ENCODE measurements at places on chromosomes 2 and 18. TPM values are rescaled to one million over a fixed set of nuclear protein-coding genes. Genes with fewer than 3 reads are reported as not detected.
A peak's percentile ranks its signal among the peaks of the same experiment; 100 is the strongest.

- H3K4me3 ChIP-seq = no peak overlapping the region
- H3K4me1 ChIP-seq = no peaks in the 10 kb centered on the region
- H3K27me3 ChIP-seq = no peaks in the 10 kb centered on the region
- H3K36me3 ChIP-seq = no peaks in the 10 kb centered on the region
- H3K27ac ChIP-seq = no peak overlapping the region
Measured at GRCh38 chr2:233331536-233331935, 22.8 kb upstream of the DGKD start.

DNA sequence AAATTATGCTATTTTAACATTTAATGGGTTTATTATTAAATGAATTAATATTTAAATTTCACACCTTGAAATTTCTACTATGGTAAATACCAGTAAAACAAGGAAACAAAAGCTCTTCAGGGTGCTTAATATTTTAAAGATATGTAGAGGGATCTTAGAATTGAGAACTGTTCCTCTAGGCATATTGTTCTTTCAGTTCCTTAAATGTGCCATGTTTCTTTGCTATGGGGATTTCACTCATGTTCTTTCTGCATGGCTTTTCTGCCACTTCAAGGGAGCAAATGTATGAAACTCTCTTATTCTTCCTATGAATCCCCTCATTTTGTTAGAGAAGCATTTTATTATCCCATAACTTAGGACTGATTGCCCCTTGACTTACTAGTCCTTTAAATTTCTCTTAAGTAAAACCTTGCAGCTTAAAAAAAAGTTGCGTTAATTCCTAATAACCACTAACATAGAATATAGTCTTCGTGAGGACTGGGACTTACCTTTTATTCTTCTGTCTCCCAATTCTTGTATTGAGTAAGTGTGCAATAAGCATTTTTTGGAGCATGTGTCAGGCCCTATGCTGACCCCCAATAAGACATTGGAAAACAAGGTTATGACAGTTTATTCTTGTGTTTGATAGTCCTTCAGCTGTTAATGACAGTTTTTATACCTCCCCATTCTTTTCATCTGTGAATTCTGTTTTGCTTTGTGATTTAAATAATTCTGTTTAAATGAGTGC lies 95.7 kb downstream of the BIRC6 start:
- H3K36me3 ChIP-seq = peaks cover 20% of the 10 kb centered on the region
- no peak for DNase-seq
- H3K4me3 ChIP-seq = no peak overlapping the region

GRCh38 chr2:45675263-45675812 lies 23.9 kb downstream of the PRKCE start:
- no peaks in the 10 kb centered on the region for H3K27me3 ChIP-seq
- no peak for DNase-seq
- H3K36me3 ChIP-seq = no peaks in the 10 kb centered on the region
- H3K4me1 ChIP-seq = no peaks in the 10 kb centered on the region
- no peak overlapping the region for H3K27ac ChIP-seq

GRCh38 chr2:121489284-121489683 lies 41.4 kb upstream of the RNU4ATAC start:
- no peak overlapping the region for H3K27ac ChIP-seq
- no peaks in the 10 kb centered on the region for H3K27me3 ChIP-seq
- no peak for DNase-seq
- no peak overlapping the region for H3K4me3 ChIP-seq
- peaks cover 30% of the 10 kb centered on the region for H3K4me1 ChIP-seq
- peaks cover 3% of the 10 kb centered on the region for H3K36me3 ChIP-seq

DNA sequence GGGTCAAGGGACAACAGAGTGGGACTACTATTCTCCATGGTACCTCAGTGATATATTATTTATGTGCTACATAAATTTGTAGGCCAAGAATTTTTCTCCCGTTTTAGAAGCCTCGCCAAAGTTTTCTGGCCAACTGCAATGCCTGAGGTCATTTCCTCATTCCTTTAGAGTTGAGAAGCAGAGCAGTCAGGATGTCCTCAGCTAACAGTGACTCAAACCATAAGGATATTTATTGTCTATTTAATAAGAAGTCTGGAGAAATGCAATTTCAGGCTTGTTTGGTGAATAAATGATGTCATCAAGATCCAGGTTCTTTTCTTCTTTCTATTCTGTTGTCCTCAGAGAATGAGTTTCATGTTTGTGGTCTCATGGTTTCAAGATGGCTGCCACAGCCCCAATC lies 91.0 kb downstream of the ADCYAP1 start:
- no peaks in the 10 kb centered on the region for H3K36me3 ChIP-seq
- H3K27ac ChIP-seq = peak overlapping the region; percentile 82
- no peaks in the 10 kb centered on the region for H3K27me3 ChIP-seq
- H3K4me3 ChIP-seq = no peak overlapping the region
- peaks cover 30% of the 10 kb centered on the region for H3K4me1 ChIP-seq
- no peak for DNase-seq

DNA sequence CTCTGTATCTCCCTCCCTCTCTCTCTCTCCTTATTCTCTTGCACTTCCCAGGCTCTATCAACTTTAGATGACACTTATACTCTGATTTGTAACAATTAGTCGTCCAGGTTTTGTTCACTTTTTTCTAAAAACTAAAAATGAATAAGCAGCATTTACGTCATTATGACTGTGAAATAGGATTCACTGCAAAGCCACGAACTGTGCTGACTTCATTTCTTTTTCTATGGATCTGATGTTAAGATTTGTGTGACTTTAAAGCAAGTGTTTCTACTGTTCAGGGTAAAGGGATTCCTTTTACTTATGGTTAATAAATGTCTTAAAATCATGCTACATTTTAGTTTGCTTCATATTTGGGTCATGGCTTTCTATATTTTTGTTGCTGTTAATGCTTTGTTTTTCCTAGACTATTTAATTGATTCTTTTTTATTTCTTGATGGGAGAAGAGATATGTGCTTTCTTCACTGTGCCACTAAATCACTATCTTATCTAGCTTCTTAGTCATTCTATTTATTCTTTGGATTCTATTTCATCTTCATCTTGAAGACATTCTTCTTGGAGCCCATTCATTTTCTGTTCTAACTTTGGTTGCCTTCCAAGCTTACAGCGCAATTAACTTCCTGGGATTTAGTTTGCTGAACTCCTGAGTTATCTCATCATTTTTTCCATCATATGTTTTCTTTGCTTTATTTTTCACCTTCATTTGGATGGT lies 480.4 kb upstream of the TRIB2 start:
- H3K36me3 ChIP-seq = no peaks in the 10 kb centered on the region
- H3K27ac ChIP-seq = no peak overlapping the region
- H3K4me1 ChIP-seq = peaks cover 17% of the 10 kb centered on the region
- H3K27me3 ChIP-seq = no peaks in the 10 kb centered on the region
- DNase-seq = no peak
- H3K4me3 ChIP-seq = no peak overlapping the region

GRCh38 chr2:109510136-109511028 lies 103.4 kb downstream of the SEPTIN10 start:
- no peak for DNase-seq
- no peaks in the 10 kb centered on the region for H3K27me3 ChIP-seq
- H3K4me1 ChIP-seq = peaks cover 41% of the 10 kb centered on the region
- no peak overlapping the region for H3K4me3 ChIP-seq

DNA sequence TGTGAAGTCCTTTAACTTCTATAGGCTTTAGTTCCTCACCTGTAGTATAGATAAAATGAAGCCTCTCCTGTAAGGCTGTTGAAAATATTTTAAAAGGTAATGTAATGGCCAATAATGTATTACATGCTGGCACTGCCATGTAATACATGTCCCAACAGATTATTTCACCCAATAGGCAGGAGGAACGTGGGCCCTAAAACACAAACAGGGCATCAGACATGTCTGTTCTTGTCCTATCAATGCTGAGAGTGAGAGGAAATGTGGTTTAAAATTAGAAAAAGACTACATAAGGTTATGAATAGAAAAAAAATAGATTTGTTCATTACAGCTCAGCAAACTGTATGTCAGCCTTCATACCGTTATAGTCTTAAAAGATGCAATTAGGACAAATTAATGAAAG lies 492.7 kb upstream of the DDX18 start:
- H3K27me3 ChIP-seq = peaks cover 10% of the 10 kb centered on the region
- no peaks in the 10 kb centered on the region for H3K36me3 ChIP-seq
- DNase-seq = no peak

GRCh38 chr18:9854801-9855676 lies 30.7 kb upstream of the TXNDC2 start:
- no peak for DNase-seq
- H3K36me3 ChIP-seq = peaks cover 8% of the 10 kb centered on the region
- H3K27me3 ChIP-seq = no peaks in the 10 kb centered on the region
- peaks cover 25% of the 10 kb centered on the region for H3K4me1 ChIP-seq
- no peak overlapping the region for H3K4me3 ChIP-seq
- H3K27ac ChIP-seq = peak overlapping the region; percentile 62

DNA sequence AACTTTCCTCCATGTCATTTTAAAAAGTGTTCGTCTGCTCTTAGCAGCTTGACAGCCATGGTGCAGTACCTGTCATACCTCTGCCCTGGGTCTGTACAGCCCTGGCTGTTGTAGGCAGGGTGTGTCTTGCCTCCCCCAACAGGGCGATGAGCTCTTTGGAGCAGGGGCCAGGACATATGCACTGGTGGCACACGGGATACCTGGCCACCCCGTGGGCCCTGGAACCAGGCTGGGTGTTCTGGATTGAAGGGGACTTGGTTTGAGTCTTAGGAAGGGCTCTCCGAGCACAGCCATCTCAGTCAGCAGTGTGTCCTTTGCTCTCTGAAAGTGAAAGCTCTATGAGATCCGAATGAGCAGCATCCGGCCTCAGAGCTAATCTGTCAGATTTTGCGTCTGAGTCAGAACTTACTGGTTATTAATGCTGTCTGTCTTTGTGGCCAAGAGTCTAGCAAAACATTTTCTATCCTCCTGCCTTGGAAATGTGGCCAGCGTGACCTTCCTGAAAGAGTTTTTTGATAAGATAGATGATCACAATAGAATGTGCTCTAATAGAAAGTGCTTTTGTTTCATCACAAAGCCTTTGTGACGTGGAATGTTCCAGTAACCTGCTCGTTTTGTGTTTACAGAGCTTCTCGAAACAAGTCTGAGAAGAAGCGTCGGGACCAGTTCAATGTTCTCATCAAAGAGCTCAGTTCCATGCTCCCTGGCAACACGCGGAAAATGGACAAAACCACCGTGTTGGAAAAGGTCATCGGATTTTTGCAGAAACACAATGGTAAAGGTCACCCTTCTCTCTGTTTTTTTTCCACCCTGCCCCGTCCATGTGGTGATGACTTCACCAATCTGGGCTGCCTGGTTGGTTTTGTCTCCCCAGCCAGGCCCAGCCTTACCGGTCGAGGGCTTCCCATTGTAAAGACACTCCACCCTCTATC lies 77.3 kb upstream of the RPL31 start:
- H3K4me1 ChIP-seq = peaks cover 14% of the 10 kb centered on the region
- H3K27ac ChIP-seq = peak overlapping the region; percentile 54
- DNase-seq = no peak
- peaks cover 26% of the 10 kb centered on the region for H3K36me3 ChIP-seq
- H3K4me3 ChIP-seq = peak overlapping the region; percentile 15

GRCh38 chr2:88196490-88197087 lies 26.4 kb downstream of the THNSL2 start:
- H3K27ac ChIP-seq = no peak overlapping the region
- H3K36me3 ChIP-seq = no peaks in the 10 kb centered on the region
- H3K27me3 ChIP-seq = peaks cover 57% of the 10 kb centered on the region
- H3K4me3 ChIP-seq = no peak overlapping the region

DNA sequence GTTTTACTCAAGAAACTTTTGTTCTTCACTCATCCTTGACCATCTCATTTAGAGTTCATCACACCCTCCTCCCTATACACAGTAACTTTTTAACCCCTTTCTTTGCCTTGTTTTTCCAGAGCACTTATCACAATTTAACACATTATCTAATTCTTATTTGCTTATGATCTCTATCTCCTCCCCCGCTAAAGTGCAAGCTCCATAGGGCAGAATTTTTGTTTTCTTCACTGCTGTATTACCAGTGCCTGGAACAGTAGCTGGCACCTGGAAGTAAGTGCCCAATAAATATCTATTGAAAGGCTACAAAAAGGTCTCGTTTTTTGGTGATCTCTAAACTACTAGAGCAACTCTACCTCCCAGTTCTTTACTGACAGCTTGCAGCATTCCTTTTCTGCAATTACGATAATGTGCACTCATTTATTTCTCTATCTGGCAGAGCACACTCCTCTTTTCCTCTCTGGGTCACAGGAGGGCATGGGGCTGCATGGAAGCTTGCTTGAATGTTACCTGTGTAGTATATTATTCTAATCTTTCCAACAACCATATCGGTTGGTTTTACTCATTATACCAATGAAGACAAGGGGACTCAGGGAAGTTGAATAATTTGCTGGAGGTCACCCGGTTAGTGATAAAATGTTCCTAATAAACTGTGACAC lies 57.4 kb upstream of the CHST9 start:
- H3K27ac ChIP-seq = no peak overlapping the region
- no peak overlapping the region for H3K4me3 ChIP-seq

- peaks cover 5% of the 10 kb centered on the region for H3K4me1 ChIP-seq
- peaks cover 3% of the 10 kb centered on the region for H3K36me3 ChIP-seq
- no peak overlapping the region for H3K4me3 ChIP-seq
Measured at GRCh38 chr18:75280427-75281280, 70.1 kb downstream of the TSHZ1 start.

DNA sequence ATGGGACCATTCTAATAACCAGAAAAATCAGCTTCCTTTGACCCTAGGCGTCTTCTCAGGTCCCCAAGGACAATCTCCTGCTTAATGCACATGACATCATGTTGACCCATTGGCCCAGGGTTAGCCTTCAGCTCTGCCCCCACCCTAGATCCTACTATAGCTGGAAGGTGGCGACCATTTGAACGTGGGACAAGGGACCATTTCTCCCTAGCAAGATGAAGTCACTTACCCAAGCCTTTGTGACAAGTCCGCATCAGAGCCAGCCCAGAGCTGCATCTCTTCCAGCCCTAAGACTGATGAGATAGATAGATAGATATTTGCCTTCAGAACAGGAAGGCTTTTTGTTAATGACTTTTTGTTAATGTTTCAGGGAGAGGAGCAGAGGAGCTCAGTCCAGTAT lies 28.2 kb upstream of the TAF1B start:
- H3K4me1 ChIP-seq = peaks cover 10% of the 10 kb centered on the region
- H3K27me3 ChIP-seq = no peaks in the 10 kb centered on the region
- no peak overlapping the region for H3K27ac ChIP-seq

- H3K27ac ChIP-seq = peak overlapping the region; percentile 46
- peaks cover 4% of the 10 kb centered on the region for H3K36me3 ChIP-seq
- no peaks in the 10 kb centered on the region for H3K27me3 ChIP-seq
- no peak overlapping the region for H3K4me3 ChIP-seq
- DNase-seq = no peak
- peaks cover 63% of the 10 kb centered on the region for H3K4me1 ChIP-seq
Measured at GRCh38 chr2:39725401-39725800, 53.7 kb downstream of the THUMPD2 start.

ANKRD23 gene
- total RNA-seq = 4.4 TPM

PDK1 gene
- total RNA-seq = 27.9 TPM

AGBL5 gene
- total RNA-seq = 31.8 TPM

CTAGE1 gene
- 0.12 TPM for total RNA-seq

FIGN gene
- total RNA-seq = 11.8 TPM

PAX3 gene
- 4.1 TPM for total RNA-seq

STEAP3 gene
- total RNA-seq = 46.6 TPM

CCT7 gene
- 192 TPM for total RNA-seq

EFR3B gene
- total RNA-seq = 2.4 TPM

Measured in chondrocyte (in vitro differentiated cells).